Calu3 (cell line): ENCODE measurements at places on chromosomes 7 and 10. TPM values are rescaled to one million over a fixed set of nuclear protein-coding genes. Genes with fewer than 3 reads are reported as not detected.

DNA sequence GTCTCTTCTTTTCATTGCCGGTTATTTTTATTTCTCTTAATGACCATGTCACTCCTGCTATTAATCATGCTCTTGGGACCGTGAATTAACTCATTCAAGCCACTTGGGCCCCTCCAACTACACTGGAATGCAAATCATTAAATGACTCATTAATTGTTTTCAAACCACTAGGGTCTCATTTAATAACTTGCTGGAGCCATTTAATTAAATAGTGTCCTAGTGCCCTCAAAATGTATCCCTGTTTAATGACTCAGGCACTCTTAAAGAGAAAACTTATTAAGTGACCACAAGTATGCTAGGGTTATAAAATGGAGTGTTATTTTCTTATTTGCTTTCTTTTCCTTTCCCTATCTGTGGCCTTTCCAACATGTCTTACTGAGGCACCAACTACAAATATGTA, 73.0 kb downstream of the PLXDC2 start:
- no peak for DNase-seq

GRCh38 chr10:81306971-81307782, 567.8 kb upstream of the NRG3 start:
- no peak for DNase-seq

DNA sequence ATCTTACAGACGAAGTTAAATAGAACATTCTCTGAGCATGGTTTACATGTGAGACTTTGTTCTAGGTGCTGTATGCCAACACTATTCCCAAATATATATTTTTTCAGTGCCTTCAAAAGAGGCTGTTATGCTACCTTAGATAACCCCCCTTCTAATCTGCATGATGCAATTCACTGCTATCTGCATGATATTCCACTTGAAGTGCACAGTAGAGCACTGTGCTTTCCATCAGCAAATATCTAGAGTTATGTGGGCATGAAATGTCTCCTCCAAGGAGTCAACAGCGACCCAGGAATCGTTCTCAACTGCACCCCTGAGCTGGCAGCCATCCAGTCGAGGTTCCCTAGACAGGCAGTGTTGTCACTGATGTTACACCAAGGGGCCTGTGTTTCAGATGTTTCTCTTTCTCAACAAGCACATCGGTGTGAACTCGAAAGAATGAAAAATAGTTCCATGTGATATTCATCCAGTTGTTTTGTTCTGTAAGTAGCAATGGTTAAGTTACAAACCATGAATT, 88.3 kb downstream of the PDE1C start:
- DNase-seq = no peak

GRCh38 chr7:141837683-141838082, 3.6 kb downstream of the PRSS37 start:
- no peak for DNase-seq

DNA sequence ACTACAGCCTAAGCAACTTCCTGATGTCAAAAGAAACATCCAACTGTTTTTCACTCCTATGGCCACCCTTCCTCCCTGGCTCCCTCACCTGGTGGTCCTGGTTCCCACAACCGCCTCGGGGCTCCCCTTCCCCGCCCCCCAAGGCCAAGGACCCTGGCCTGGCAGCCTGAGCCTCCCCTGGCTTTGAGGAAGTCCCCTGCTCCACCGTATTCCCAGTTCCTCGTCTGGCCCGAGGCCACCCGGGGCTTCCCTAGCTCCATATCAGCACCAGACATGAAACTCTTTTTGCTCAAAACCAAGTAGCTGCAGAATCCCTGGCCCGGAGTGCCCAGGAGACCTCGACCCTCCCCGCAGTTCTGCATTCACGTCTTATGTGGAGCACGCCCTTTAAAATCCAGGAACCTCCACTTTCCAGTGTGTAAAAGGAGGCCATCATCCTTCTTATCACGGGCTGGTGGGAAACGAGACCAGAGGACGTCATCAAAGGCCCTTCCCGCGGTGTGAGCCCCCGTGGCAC, 82.9 kb downstream of the PRKAG2 start:
- no peak for DNase-seq

DNA sequence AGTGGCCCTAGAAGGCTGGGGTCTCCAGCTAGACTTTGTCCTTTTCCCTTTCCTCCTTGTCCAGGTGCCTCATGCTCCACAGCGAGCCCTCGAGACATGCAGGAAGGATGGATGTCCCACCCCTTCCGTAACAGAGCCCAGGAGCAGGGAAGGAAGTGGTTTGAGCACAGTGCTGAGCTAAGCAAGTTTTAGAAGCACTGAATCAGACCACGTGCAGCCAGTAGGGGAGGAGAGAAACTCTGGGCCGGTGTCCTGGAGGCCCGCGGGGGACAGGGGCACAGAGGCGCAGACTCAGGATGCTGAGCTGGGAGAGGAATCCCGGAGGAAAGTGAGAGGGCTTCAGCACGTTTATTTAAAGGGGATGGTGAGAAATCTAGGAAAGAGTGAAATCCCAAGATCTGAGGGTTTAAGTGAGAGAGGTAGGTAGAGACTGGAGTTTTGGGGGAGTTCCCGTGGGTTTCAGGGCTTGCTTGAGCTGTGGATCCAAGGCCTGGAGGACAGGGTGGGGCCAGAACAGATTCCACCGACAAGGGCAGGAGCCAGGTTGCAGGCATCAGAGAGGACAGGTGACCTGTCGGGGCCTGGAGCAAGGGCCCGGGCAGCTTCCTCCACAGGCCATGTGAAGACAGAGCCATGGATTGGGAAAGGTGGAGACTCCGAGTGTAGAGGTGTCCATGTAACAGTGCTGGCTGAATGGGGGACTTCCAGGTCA, 4.4 kb upstream of the IRF5 start:
- no peak for DNase-seq

GRCh38 chr7:81394029-81394428, 375.8 kb downstream of the HGF start:
- no peak for DNase-seq

- DNase-seq = no peak
Measured at GRCh38 chr7:46349490-46349889, 428.4 kb upstream of the IGFBP3 start.

GRCh38 chr10:49094646-49095045, 20.7 kb downstream of the VSTM4 start:
- DNase-seq = no peak

GRCh38 chr7:132878204-132878919, 203.5 kb downstream of the CHCHD3 start:
- DNase-seq = no peak

GRCh38 chr10:24718031-24718855, 5.4 kb downstream of the ARHGAP21 start:
- DNase-seq = no peak

- DNase-seq = no peak
Measured at GRCh38 chr10:101157756-101158458, 26.8 kb downstream of the TLX1 start.

- DNase-seq = no peak
Measured at GRCh38 chr7:112097524-112097923, 108.7 kb downstream of the DOCK4 start.

DNA sequence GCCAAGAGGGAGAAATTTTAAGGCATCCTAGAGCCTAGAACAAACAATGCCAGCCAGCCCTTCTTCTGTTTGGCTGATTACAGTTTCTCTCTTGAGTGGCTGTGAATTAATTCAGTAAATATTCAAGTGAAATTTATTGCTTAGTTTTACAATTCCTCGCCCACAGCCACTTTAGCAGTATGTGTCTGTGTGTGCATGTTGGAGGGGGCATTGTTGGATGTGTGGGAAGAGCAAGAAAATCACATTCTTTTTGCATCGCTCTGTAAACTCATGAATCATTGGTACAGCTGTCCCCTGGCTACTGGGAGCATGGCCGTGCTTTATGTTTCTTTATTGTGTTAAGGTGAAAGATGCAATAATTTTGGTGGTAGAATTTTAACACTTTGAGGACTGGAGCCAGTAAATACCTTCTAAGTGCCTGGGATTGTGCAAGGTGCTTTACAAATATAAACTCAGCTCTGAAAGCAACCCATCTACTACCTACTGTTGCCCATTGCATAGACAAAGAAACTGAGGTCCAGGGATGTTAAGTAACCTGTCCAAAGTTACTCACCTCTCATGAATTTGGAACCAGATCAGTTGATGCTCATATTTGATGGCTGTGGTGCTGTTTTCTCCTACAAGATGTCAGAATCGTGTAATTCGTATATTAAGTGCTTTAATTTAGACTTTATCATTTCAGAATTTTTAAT, 89.9 kb upstream of the BTBD16 start:
- no peak for DNase-seq

- DNase-seq = no peak
Measured at GRCh38 chr7:118184565-118184940, 589 bp downstream of the LSM8 start.

DNA sequence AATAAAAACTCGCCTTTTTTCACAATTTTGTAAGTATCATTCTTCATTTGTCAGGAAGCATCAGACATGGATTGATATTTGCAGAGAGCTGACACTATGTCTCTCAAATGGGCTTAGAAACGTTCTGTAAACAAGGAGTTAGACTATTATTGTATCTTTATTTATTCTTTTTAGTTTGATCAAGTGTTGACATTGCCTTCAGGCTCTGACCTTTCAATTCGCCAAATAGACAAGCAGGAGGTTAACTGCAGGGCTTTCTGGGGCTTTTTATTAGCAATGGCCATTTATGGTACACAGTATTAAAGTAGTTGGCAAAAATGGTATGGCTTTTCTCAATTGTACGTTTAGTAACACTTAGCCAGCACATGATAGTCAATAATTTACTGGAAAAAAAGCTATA, 221.7 kb downstream of the ZWINT start:
- no peak for DNase-seq

- DNase-seq = peak; percentile 25
Measured at GRCh38 chr10:97025613-97026242, 160.0 kb downstream of the SLIT1 start.

- no peak for DNase-seq
Measured at GRCh38 chr10:76950354-76950753, 687.3 kb downstream of the KCNMA1 start.

GRCh38 chr10:110394296-110394695, 89.6 kb upstream of the SMNDC1 start:
- DNase-seq = no peak

GRCh38 chr7:698515-699475, 27.7 kb upstream of the DNAAF5 start:
- DNase-seq = no peak

DNA sequence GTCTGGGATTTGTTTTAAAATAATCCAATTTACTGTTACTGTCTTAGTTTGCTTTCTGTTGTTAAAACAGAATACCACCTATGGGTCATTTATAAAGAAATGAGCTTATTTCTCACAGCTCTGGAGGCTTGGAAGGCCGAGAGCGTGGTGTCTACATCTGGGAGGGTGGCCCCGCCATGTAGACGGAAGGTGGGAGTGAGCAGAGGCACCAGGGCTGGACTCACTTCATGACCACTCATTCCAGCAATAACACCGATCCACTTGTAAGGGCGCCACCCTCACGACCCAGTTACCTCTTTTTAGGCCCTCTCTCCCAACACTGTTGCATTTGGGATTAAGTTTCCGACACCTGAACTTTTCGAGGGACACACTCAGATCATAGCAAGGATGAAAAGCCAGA, 36.2 kb upstream of the CFAP46 start:
- no peak for DNase-seq

DNA sequence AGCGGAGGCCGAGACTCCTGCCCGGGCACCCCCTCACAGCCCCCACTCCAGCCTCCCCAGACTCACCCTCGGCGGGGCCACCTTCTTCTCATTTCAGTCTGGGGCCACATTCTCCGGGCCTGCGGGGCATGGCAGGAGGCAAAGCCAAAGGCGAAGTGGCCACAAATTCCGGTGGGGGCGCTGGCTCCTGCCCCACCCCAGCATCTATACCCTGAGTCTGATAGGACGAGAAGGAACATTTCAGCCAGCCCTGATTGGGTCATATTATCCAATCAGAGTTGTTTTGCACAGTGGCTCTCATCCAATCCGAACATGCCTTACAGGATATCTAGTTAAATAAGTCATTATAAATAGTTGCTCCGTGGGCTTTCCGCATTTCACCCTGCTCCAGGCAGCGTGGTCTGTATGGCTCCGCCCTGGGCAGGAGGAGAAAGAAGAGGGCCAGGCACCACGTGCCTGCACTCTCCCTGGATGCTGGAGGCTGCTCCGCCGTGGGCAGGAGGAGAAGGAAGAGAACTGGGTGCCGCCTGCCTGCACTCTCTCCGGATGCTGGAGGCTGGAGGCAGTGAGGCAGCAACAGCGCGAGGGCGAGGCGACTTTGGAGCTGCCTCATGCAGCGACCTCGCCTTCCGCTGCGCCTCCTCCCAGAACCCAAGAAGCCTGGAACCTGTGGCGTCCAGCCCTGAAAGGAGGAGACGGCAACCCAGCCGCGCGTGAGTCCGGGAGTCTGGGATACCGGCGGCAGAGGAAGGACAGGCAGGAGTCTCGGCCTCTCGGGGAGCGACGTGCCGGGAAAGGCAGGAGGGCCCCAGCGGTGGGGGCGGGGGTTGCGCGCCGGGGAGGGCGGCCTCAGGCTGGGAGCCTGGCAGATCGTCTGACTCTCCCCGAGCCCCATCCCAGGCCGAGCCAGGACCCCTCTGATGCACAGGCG, 162.9 kb downstream of the ZNF33B start:
- DNase-seq = no peak

GRCh38 chr7:154906736-154907355, 96.1 kb downstream of the PAXIP1 start:
- no peak for DNase-seq

GRCh38 chr7:1664711-1665548, 5.1 kb upstream of the ELFN1 start:
- peak; percentile 83 for DNase-seq

DNA sequence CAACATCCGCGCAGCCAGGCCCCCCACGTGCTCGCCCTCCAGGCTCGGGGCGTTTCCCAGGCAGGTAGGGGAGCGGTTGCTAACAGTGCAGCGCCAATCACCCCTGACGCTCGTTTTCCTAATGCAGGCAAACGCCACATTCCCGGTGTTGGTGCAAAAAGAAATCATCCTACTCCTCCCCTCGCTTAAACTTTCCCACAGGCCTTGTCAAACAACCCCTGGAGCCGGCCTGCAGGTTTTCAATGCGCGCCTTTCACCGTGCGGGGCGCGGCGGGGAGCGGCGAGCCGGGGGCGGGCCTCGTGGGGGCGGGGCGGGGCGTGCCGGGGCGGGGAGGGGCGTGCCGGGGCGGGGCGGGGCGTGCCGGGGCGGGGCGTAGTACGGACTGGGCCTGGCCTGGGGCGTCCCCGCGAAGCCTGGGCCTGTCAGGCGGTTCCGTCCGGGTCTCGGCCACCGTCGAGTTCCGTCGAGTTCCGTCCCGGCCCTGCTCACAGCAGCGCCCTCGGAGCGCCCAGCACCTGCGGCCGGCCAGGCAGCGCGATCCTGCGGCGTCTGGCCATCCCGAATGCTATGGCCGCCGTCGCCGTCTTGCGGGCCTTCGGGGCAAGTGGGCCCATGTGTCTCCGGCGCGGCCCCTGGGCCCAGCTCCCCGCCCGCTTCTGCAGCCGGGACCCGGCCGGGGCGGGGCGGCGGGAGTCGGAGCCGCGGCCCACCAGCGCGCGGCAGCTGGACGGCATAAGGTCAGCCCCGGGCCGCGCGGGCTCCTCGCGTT, at the start of gene ECHDC3:
ECHDC3 (plus strand) TSS at position 374 of the 770 bp plus-strand sequence; CDS start at position 569, 195 bp downstream.
- DNase-seq = peak; percentile 74

- DNase-seq = no peak
Measured at GRCh38 chr7:159272739-159273138, 128.1 kb upstream of the VIPR2 start.

CAV2 gene
- 74.7 and 76.4 TPM in 2 replicates for total RNA-seq

SYT15B gene
- total RNA-seq = 0.21 and 0.24 TPM in 2 replicates

ELFN1 gene
- total RNA-seq = 0.27 TPM in 1 of 2 replicates, not detected in the other

CCL26 gene
- total RNA-seq = not detected in 2 replicates

CCDC136 gene
- 2.2 and 5.9 TPM in 2 replicates for total RNA-seq

HOXA11 gene
- 0.39 and 0.54 TPM in 2 replicates for total RNA-seq

SNCG gene
- 7.2 and 11.3 TPM in 2 replicates for total RNA-seq

MRLN gene
- total RNA-seq = not detected in 2 replicates

UTF1 gene
- total RNA-seq = not detected in 2 replicates
